Cardiac muscle cell (in vitro differentiated cells and primary cell): ENCODE measurements at places on chromosomes 5 and 9. TPM values are rescaled to one million over a fixed set of nuclear protein-coding genes. Genes with fewer than 3 reads are reported as not detected.

URM1 gene
- polyA plus RNA-seq = 39.7 and 71.0 TPM in 2 replicates

OTP gene
- polyA plus RNA-seq = not detected in 2 replicates

HMCN2 gene
- 0.27 and 0.45 TPM in 2 replicates for polyA plus RNA-seq

AQP3 gene
- polyA plus RNA-seq = 7.2 and 9.0 TPM in 2 replicates

PCDHGB1 gene
- polyA plus RNA-seq = 0.32 and 0.46 TPM in 2 replicates

ANKHD1 gene
- 41.5 and 46.5 TPM in 2 replicates for polyA plus RNA-seq

INSL6 gene
- polyA plus RNA-seq = 0.14 TPM in 1 of 2 replicates, not detected in the other

PFN3 gene
- polyA plus RNA-seq = not detected in 2 replicates
